ENCODE measurements at places on chromosomes 16 and 17. TPM values are rescaled to one million over a fixed set of nuclear protein-coding genes. Genes with fewer than 3 reads are reported as not detected.

HSF4 gene
- total RNA-seq, result 26.8 TPM

KRTAP2-2 gene
- not detected for total RNA-seq

DNA sequence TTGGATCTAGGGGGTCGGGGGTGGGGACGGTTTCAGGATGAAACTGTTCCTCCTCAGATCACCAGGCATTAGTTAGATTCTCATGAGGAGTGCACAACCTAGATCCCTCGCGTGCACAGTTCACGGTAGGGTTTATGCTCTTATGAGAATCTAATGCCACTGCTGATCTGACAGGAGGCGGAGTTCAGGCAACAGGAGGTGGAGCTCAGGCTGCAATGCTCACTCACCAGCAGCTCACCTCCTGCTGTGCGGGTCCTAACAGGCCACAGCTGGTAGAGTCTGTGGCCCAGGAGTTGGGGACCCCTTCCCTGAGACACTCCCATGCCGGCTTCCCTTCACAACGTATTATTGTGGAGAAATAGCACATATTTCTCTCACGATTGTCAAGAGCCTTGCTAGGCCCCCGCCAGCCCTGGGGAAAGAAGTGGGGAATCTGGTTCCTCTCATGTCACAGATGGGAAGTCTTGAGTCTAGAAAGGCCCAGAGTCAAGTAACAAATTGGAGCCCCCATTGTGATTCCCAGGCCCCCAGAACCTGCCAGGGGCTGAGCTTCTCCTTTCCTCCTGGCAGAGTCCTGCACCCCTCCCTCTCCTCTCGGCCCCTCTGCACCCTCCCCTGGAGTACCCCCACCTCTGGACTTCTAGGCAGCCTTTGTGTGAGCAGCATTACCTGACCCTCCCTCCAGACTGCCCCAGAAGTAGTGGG is 6.1 kb upstream of the KRT14 start:
- no peak for DNase-seq

ZNF319 gene
- 7.4 TPM for total RNA-seq

GRCh38 chr17:10192972-10193371 is 5.4 kb downstream of the GAS7 start:
- DNase-seq, result no peak

GRCh38 chr17:68383443-68384321 is 73.6 kb downstream of the WIPI1 start:
- no peak for DNase-seq

DNA sequence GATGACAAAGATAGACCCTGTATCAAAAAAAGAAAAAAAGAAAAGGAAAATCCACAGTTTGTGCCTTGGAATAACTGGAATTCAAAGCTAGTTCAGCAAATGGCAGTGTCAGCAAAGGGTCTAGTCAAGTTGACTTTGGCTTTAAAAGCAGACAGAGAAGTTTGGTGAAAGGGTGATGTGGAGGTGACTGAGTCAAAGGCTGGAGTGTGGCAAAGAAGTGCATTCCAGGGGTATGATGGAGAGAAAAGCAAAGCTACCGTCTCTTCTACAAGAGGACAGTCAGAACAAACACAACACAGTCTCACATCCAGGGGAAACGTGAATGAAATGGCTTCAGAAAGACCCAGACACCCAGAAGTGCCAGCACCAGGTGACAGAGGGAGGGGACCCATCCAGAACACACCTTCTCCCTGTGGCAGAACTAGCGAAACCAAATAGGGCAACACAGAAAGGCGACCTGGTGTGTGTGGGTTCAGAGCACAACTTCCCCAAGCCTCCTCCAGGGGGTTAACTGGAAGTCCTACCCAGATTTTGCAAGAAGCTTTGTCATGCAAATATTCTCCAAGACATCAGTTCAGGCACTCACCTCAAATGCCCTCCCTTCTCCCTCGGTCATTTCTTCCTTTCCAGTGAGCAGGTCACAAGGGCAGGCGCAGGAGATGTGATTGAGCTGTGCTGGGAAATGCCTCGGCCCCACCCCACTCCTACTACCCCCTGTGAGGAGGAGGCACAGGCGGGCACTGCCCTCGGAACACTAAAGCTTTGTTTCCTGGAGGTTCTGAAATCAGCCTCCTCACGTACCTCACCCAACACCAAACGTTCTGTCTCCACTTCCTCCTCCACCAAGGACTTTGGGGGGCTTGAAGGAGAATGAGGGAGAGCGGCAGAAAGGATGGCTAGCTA is 481.9 kb downstream of the SOX9 start:
- no peak for DNase-seq

APOBR gene
- total RNA-seq, result 1.4 TPM

DNA sequence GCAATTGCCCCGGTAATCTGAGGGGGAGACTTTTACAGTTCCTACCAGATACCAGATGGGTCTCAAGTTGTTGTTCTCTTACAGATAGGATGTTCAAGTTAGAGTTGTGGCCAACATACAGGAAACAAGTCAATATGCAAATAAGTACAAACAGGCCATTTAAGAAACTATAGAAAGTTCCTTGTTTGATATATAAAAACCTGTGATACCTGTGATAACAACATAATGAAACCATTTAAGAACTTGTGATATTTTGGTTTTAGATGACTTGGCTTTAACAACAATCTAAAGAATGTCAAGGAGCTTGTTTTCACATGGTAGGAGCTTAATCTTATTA is 16.8 kb downstream of the CDR2 start:
- no peak for DNase-seq

- no peak for DNase-seq
These were observed 16.5 kb downstream of the ZNF75A start for GRCh38 chr16:3321816-3322215.

DNA sequence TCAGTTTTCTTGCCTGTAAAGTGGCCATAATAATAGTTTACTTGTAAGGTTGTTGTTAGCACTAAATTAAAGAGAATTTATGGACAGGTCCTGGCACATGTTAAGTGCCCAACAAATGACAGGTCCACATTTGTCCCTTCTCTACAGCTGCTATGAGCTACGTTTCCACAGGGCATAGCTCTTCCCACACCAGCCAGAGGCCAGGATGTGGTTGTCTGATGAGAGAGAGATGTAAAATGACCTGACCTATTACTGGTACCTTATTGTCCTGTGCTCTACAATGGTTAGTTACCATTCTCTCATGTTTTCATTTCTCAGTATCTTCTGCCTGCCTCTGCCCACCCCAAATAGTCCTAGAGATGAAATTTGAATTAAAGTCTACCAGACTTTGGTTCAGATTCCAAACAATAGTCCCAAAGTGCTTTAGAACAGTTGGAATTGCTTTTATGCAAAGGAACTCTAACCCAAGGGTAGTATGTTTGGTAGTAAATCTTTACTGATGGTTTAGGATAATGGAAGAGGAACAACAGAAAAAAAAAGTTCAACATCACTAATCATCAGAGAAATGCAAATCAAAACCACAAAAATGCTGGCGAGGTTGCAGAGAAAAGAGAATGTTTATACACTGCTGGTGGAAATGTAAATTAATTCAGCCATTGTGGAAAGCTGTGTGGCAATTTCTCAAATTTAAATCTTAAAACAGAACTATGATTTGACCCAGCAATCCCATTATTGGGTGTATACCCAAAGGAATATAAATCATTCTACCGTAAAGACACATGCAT is 57.1 kb upstream of the ANKFN1 start:
- DNase-seq, result no peak

ADGRG1 gene
- 17.5 TPM for total RNA-seq
